Stimulated activated CD8-positive, alpha-beta memory T cell treated with anti-CD3 and anti-CD28 coated beads, Interleukin-4, amount 100 ng/mL, for 4 hours (primary cell): ENCODE measurements at places on chromosomes 6 and 20.

- DNase-seq, result no peak
Measured at GRCh38 chr6:53202052-53202451, 53.4 kb upstream of the GCM1 start.

DNA sequence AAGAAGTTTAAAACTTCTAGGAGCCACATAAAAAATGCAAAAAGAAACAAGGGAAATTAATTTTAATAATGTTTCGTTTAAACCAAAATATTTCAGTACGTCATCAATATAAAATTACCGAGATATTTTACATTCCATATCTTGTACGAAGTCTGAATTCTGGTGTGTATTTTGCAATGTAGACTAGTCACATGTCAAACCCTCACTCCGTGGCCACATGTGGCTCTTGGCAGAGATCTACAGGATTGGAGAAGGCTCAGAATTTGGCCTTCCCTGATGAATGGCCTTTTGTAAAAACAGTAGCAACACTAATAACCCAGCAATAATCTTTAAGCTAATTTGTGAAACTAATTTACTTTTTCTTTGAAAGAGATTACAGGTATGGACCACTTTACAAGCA lies 217.1 kb downstream of the PRL start:
- no peak for DNase-seq

DNA sequence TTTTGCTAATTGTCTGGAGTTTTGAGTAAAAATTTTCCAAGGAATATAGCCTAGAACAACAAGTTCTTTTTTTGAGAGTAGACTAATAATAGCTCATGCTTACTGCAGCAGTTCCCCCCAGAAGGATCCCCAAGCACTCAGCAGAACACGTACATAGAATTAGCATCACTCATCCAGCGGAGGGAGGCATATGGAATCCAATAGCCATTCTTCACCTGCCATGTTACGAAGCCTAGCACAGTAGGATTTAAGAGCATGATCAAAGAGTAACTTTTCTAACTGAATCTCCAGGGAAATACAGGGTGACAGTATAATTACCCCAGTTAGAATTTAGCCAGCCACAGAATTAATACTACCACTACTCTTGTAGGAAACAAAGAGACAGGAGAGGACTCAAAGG lies 511.7 kb upstream of the NOX3 start:
- no peak for DNase-seq

DNA sequence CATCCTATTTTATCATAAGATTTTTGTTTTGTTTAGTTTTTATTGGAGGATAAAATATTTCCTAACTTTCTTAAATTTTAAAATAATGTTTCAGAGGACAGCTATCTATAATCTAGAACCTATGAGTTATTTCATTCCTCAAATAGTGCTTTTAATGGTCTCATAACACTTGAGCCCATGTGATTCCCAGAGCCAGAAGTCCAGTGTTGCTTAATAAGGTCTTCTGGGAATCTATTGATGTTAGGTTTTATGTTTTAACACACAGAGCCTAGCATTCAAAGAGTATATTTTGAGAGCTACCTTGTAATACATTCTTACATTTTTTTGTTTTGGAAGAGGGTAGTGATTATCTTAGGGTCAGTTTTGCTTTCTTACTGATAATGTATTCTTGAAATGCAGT lies 200.2 kb downstream of the CENPW start:
- no peak for DNase-seq

DNA sequence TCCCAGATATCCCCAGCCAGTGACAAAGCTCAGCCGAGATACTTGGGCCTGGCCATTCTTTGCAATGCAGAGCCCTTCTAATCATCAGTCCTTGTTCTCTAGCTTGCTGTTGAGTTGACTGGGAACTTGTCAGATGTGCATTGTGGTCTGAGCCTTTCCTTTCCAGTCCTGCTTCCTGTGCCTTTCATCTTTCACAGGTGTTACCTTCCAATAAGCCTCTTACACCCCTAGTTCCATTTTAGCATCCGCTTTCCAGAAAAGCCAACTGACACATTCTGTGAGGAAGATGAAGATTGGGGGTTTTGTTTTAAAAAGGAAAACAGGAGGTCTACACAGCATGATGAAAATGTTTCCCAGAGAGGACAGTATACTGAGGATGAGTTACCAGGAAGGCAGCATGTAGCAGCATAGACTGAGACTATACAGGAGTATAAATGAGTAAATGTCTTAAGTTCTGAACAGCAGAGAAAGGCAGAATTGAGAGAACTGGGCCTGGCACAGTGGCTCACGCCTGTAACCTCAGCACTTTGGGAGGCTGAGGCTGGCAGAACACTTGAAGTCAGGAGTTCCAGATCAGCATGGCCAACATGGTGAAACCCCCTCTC lies 5.6 kb upstream of the CEP85L start:
- DNase-seq, result no peak
